ENCODE measurements at places on chromosomes 7 and 10. TPM values are rescaled to one million over a fixed set of nuclear protein-coding genes. Genes with fewer than 3 reads are reported as not detected.
A peak's percentile ranks its signal among the peaks of the same experiment; 100 is the strongest.

DNA sequence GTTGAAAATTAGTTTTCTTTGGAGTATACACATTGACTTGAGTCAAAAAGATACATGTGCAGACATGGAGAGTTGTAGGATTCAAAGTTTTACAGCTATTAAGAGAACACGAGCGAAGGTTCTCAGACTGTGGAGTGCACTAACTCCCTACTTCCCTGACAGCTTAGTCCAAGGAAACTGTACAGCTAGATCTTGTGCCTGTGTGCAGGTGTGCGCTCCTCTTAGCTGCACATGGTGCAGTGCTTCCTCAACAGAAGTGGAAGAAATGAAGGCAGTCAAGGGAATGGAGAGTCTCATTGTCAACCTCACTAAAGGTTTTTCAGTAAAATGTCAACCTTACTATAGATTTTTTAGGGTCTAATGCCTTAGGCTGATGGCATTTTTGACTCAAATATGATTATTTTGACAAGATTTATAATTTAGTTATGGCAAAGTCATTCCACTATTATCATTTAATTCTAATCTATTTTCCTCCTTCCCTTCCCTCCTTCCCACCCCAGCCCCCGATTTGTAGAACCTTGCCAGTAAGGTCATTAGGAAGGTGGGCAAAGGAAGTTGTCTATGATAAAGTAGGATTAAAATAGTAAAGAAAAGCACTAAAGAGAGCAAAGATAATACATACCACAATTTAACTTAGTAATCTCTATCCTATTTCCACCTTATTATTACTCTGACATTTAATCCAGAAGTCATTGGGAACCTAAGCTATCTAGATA, 13.6 kb downstream of the PDK4 start:
- H3K36me3 ChIP-seq = no peaks in the 10 kb centered on the region
- H3K4me3 ChIP-seq = no peak overlapping the region
- H3K4me1 ChIP-seq = no peaks in the 10 kb centered on the region
- H3K27me3 ChIP-seq = no peaks in the 10 kb centered on the region

The PNLIP gene
- total RNA-seq = not detected

DNA sequence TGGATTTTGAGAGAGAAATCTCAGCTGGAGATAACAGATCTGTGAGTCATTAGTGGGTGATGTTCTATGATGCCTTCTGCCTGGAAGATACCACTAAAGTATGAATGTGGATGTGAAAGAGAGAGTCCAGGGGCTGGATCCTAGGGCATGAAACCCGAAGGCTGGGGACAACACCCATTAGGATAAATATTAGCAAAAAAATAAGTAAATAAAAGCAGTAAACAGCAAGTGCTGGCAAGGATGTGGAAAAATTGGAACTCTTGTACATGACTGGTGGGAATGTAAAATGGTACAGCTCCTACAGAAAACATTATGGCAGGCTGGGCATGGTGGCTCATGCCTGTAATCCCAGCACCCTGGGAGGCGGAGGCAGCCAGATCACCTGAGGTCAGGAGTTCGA, 16.6 kb upstream of the MGMT start:
- H3K4me1 ChIP-seq = no peaks in the 10 kb centered on the region
- DNase-seq = no peak
- H3K36me3 ChIP-seq = no peaks in the 10 kb centered on the region
- H3K27ac ChIP-seq = no peak overlapping the region
- no peaks in the 10 kb centered on the region for H3K27me3 ChIP-seq
- no peak overlapping the region for H3K4me3 ChIP-seq

- H3K27me3 ChIP-seq = no peaks in the 10 kb centered on the region
- H3K27ac ChIP-seq = no peak overlapping the region
- no peaks in the 10 kb centered on the region for H3K4me1 ChIP-seq
Observed at GRCh38 chr7:149820622-149821190, 17.5 kb upstream of the ZNF862 start.

GRCh38 chr7:158910254-158911053, 54.1 kb downstream of the DYNC2I1 start:
- no peaks in the 10 kb centered on the region for H3K27me3 ChIP-seq
- H3K36me3 ChIP-seq = peaks cover 15% of the 10 kb centered on the region
- no peak overlapping the region for H3K4me3 ChIP-seq
- no peak overlapping the region for H3K27ac ChIP-seq
- DNase-seq = no peak
- no peaks in the 10 kb centered on the region for H3K4me1 ChIP-seq

- H3K4me3 ChIP-seq = no peak overlapping the region
- no peaks in the 10 kb centered on the region for H3K4me1 ChIP-seq
- H3K36me3 ChIP-seq = no peaks in the 10 kb centered on the region
- no peaks in the 10 kb centered on the region for H3K27me3 ChIP-seq
- no peak for DNase-seq
Observed at GRCh38 chr10:110827410-110827809, 44.3 kb upstream of the PDCD4 start.

GRCh38 chr10:122310311-122311050, 39.4 kb downstream of the BTBD16 start:
- H3K36me3 ChIP-seq = no peaks in the 10 kb centered on the region
- no peak for DNase-seq
- H3K4me3 ChIP-seq = no peak overlapping the region
- H3K4me1 ChIP-seq = no peaks in the 10 kb centered on the region

The AKR1D1 gene
- not detected for total RNA-seq

The NKX2-3 gene
- total RNA-seq = not detected

DNA sequence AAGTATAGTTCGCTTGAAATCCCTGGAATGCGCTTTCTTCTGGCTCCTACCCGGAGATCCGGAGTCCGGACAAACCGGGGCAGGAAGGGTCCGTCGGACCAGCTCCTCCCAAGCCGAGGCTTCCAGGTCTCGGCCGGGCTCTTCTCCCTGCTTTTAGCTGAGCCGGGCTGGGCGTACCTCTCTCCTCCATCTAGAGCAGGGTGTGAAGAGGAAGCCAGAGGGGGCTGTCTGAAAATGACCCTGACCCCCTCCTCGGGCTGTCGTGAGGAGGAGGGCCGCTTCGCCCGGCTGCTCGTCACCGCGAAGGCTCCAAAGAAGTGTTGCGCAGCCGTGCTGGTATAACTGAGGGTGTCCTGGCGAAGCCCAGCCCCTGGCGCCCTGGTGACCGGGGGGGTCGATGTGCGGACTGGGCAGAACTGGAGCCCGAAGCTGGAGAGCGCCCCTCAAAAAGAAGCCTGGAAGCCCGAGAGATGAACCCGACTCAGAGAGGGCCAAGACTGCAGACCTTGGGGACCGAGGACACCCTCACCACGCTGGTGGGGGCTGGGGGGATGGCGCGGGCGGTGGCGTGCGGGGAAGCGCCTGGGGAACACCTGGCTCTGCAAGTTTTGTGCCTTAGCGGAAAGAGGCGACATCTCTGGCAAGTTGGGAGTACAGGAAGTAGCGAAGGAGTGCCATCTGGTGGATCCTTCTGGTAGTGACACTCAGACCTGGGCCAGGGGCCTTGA, 5.7 kb downstream of the KAZALD1 start:
- peak; percentile 45 for DNase-seq
- no peak overlapping the region for H3K27ac ChIP-seq

DNA sequence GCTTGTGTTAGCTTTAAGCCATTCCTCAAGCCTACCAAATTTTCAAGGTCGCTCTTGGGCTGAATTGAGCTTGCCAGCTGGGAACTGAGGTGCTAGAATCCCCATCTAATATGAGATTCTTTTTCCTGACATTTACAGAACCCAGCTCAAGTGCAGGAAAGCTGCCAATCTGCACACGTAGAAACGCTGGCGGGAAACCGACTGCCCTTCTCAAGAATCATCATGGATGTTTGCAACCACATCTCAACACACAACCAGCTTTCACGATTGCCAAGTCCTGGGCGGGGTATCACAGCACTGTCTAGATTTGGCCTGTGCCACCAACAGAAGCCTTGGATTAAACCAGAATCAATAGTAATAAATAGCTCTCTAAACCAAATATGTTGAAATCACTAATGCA, 203.7 kb downstream of the DIP2C start:
- DNase-seq = no peak
- no peaks in the 10 kb centered on the region for H3K36me3 ChIP-seq
- H3K4me3 ChIP-seq = peak overlapping the region; percentile 64
- peak overlapping the region; percentile 76 for H3K27ac ChIP-seq
- no peaks in the 10 kb centered on the region for H3K4me1 ChIP-seq
- no peaks in the 10 kb centered on the region for H3K27me3 ChIP-seq

The HOXA6 gene
- total RNA-seq = not detected

- H3K27me3 ChIP-seq = no peaks in the 10 kb centered on the region
- no peak overlapping the region for H3K27ac ChIP-seq
- DNase-seq = no peak
- peaks cover 29% of the 10 kb centered on the region for H3K4me1 ChIP-seq
Observed at GRCh38 chr7:50664461-50664922, 99.3 kb upstream of the DDC start.

DNA sequence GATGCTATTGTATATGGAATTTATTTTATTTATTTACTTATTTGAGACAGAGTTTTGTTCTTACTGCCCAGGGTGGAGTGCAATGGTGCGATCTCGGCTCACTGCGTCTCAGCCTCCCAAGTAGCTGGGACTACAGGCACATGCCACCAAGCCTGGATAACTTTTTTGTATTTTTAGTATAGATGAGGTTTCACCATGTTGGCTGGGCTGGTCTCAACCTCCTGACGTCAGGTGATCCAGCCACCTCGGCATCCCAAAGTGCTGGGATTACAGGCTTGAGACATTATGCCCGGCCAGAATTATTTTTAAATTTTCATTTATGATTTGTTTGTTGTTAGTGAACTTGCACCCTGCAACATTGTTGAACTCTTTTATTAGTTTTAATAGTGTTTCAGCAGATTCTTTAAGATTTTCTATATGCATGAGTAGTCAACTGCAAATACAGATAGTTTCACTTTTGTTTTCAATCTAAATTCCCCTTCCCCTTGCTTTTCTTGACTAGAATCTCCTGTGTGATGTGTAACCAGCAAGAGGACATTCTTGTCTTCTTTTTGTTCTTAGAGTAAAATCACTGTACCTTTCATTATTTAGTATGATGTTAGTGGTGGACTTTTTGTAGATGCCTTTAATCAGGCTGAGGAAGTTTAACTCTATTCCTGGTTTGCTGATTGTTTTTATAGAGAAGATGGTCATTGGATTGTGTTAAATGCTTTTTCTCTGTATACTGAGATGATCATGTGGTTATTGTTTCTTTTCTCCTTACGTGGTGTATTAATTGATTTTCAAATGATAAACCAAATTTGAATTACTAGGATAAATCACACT, 27.8 kb downstream of the ZNF33A start:
- H3K4me1 ChIP-seq = no peaks in the 10 kb centered on the region
- no peaks in the 10 kb centered on the region for H3K36me3 ChIP-seq
- H3K27ac ChIP-seq = peak overlapping the region; percentile 55

The LRRC18 gene
- not detected for total RNA-seq

DNA sequence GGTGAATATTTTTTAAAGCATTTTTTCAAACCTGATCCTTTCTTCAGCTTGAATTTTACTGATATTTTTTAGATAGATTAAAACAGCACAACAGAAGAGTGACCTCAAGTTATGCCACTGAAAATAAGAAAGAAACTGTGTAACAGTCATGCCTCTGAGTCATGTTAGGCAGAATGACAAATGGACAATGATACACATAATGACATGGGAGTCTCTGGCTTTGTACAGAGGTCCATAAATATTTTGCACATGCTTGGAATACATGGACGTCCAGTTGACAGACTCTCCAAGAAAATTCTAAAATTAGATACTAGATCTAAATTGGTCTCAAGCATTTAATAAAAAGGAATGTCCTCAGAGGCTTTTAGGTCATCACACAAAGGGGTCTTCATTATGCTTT, 21.9 kb upstream of the SEMA3A start:
- H3K27me3 ChIP-seq = no peaks in the 10 kb centered on the region
- DNase-seq = no peak
- no peak overlapping the region for H3K4me3 ChIP-seq
- H3K36me3 ChIP-seq = no peaks in the 10 kb centered on the region
- no peak overlapping the region for H3K27ac ChIP-seq
- no peaks in the 10 kb centered on the region for H3K4me1 ChIP-seq

GRCh38 chr7:122261442-122261841, 43.1 kb downstream of the FEZF1 start:
- DNase-seq = no peak
- no peak overlapping the region for H3K27ac ChIP-seq
- no peak overlapping the region for H3K4me3 ChIP-seq
- no peaks in the 10 kb centered on the region for H3K4me1 ChIP-seq
- no peaks in the 10 kb centered on the region for H3K27me3 ChIP-seq

The KIF5B gene
- 46.3 TPM for total RNA-seq

- no peaks in the 10 kb centered on the region for H3K27me3 ChIP-seq
- H3K36me3 ChIP-seq = no peaks in the 10 kb centered on the region
- no peak for DNase-seq
Observed at GRCh38 chr10:59131666-59132065, 44.8 kb upstream of the PHYHIPL start.

GRCh38 chr10:132523561-132524442, 13.8 kb upstream of the INPP5A start:
- no peaks in the 10 kb centered on the region for H3K36me3 ChIP-seq
- H3K27me3 ChIP-seq = no peaks in the 10 kb centered on the region
- no peak overlapping the region for H3K27ac ChIP-seq
- no peak overlapping the region for H3K4me3 ChIP-seq
- H3K4me1 ChIP-seq = no peaks in the 10 kb centered on the region

The ZKSCAN5 gene
- total RNA-seq = 8.3 TPM

- no peaks in the 10 kb centered on the region for H3K27me3 ChIP-seq
- H3K4me3 ChIP-seq = peak overlapping the region; percentile 18
- DNase-seq = peak; percentile 51
- H3K27ac ChIP-seq = peak overlapping the region; percentile 46
Observed at GRCh38 chr7:138625849-138626230, 75.3 kb downstream of the SVOPL start.

DNA sequence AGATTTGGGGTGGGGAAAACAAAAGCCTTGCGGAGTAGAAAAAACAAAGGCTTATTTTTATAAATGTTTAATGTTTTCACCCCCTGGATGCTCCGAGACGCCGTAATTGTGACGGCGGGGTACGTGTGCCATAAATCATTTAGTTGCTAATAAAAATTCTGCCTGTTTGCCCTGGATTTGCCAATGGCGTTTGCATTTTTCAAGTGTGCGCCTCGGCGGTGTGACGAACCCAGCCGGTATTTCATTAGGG, 2.5 kb upstream of the TNRC18 start:
- peaks cover 24% of the 10 kb centered on the region for H3K4me1 ChIP-seq
- no peak overlapping the region for H3K27ac ChIP-seq
- no peak overlapping the region for H3K4me3 ChIP-seq
- no peak for DNase-seq

DNA sequence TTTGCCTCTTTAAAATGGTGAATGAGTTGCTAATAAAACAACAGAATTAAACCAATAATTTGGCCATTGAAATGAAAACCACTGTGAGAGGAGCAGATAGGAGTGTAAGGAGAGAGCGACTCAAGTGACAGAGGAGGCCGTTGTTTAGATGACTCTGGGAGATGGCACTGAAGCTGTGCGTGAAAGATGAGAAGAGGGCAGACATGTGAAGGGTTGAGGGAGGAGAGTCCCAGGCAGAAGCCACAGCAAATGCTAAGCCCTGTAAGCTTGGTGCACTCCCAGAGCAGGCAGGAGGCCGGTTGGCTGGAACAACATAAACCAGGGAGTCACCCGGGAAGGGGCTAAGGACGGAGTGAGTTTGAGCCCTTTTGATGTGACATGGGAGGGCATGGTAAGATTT, 814 bp upstream of the OPALIN start:
- no peaks in the 10 kb centered on the region for H3K27me3 ChIP-seq
- H3K36me3 ChIP-seq = no peaks in the 10 kb centered on the region
- H3K4me3 ChIP-seq = no peak overlapping the region
- H3K4me1 ChIP-seq = no peaks in the 10 kb centered on the region
